Activated CD4-positive, CD25-positive, alpha-beta regulatory T cell treated with anti-CD3 and anti-CD28 coated beads, Interleukin-2, amount 50 U/mL, for 72 hours (primary cell): ENCODE measurements at places on chromosomes 1 and 21.

- DNase-seq: no peak
These were observed 4.8 kb upstream of the TFF3 start for GRCh38 chr21:42319851-42320572.

GRCh38 chr1:234957330-234958065 lies 171.1 kb downstream of the TOMM20 start:
- DNase-seq: peak; percentile 22

DNA sequence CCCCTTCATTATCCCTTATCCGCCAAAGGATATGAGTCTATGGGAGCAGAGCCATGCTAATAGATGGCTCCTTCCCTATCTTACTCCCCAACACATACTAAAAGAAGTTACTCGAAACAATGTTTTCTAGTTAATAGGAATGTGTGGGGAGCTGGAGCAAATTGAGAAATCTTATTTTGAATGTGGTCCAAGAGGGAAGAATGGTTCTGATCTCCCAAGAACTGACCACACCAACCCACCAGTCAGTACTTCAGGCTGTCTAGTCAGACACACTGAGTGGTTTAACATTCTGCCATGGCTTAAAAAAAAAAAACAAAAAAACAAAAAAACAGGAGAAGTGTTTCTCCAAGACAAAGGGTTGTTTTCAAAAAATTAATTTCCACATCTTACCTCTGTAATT lies 31.5 kb upstream of the DNASE2B start:
- DNase-seq: no peak

GRCh38 chr1:93827128-93827527 lies 51.9 kb downstream of the DNTTIP2 start:
- no peak for DNase-seq

DNA sequence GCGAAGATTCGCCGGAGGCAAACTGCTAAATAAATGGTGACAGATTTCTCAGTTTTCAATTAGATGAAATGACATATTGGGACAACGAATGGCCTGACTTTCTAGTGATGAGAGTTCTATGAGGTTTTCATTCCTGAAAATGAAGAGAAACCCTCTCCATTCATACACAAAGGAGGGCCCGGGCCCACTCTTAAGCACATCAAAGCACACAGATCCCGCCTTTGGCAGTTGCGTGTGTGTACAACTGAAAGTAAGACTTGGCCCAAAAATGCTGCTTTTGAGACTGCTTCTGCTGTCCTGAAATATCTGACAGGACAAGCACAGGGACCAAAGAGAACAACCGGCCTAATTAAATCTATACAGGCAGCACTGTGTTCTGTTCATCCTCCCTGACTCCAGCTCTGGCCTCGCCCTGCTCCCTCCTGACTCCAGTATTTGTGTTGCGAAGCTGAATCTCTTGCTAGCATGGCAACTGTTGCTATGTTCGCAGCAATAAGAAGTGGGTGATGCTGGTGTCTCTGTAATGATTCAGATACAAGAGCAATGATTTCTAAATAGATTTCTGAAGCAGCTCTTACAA lies 7.4 kb downstream of the LRRC53 start:
- no peak for DNase-seq

GRCh38 chr1:2373551-2374251 lies 17.7 kb downstream of the MORN1 start:
- no peak for DNase-seq
